Stimulated activated CD4-positive, alpha-beta T cell treated with anti-CD3 and anti-CD28 coated beads, TNF-alpha, amount 100 ng/mL, for 1 hour (primary cell): ENCODE measurements at places on chromosomes 11 and 22.
A peak's percentile ranks its signal among the peaks of the same experiment; 100 is the strongest.

- DNase-seq, result no peak
Measured at GRCh38 chr11:110802162-110802561, 89.9 kb upstream of the ARHGAP20 start.

DNA sequence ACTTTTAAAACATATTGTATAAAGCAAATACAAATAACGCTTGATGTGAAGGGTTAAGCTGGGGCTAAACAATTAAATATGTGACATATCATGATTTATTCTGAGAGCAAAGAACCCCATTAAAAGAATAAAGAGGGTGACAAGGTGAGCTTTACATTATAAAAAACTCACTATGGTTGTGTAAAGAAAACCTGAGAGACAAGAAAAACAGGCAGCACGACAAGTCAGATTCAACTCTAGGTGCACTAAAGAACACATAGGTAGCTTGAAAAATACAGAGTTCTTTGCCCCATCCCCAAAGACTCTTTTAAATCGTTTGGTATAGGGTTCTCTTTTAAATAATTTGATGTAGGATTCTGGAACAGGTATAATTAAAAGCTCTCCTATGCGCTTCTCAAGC is 63.5 kb downstream of the LUZP2 start:
- DNase-seq, result no peak

GRCh38 chr11:12888525-12889158 is 120.5 kb upstream of the RASSF10 start:
- peak; percentile 20 for DNase-seq

DNA sequence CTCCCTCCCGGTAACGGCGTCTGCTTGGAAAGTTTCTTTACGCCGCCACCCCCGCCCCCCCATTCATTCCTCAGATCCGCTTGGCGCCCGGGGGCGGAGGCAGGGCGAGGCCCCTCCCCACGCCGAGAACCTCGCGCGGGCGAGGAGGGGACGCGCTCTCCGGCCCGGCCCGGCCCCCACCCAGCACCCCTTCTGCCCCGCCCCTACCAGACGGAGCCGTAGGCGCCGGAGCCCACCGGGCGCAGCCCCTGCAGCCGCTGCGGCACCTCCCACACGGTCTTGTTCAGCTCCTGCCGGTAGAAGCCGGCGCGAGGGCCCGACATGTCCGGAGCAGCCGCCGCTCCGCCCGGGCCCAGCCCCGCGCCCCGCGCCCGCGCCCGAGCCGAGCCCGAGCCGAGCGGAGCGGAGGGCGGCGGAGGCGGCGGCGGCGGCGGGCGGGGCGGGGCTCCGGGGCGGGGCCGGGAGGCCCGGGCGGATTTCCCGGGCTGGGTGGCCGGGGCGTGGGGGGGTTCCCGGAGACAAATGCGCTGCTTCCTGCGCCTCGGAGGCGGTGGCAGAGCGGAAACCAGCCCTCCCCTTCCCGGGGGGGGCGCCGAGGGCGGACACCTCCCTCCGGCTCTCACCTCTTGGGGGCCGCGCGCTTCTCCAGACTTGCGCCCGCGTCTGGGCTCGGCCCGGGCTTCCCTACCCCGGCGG is at the start of gene MAPK11:
Gene MAPK11 (minus strand): TSS at position 411 of the 696 bp plus-strand sequence. CDS start 88 bp downstream, at position 323.
- DNase-seq, result peak; percentile 63

GRCh38 chr11:56898856-56899255 is 89.9 kb upstream of the OR5AK2 start:
- no peak for DNase-seq

DNA sequence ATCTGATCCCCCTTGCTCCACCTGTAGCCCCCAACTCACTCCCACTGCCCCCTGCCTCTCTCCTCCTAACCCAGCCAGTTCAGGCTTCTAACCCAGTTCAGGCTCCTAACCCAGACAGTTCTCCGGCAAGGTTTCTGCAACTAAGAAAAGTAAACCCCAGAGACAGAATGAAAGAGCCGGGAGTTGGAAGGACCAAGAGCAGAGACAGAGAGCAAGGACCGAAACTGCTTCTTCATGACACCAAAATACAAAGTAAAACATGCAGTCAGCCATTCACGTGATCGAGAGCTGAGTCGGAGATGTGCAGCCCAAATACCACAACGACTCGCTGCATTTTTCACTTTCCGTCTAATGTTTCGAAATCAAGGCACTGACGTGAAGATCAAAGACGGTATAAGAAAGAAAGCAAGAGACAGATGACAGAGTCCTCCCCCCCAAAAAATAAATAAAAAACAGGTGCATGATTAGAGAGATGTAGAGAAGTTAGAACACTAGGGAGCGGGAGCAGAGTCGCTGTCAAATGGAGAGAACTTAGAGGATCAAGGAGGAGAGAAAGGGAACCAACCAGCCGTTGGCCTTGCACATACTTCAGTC is 884 bp downstream of the IL10RA start:
- peak; percentile 30 for DNase-seq

GRCh38 chr11:134802116-134802515 is 390.1 kb upstream of the B3GAT1 start:
- DNase-seq, result no peak

- DNase-seq, result no peak
Measured at GRCh38 chr11:78220218-78221157, 31.8 kb downstream of the USP35 start.

- no peak for DNase-seq
Measured at GRCh38 chr11:127002669-127003259, 2.2 kb upstream of the KIRREL3 start.

- DNase-seq, result no peak
Measured at GRCh38 chr11:59894616-59895015, 16.0 kb downstream of the OOSP3 start.

DNA sequence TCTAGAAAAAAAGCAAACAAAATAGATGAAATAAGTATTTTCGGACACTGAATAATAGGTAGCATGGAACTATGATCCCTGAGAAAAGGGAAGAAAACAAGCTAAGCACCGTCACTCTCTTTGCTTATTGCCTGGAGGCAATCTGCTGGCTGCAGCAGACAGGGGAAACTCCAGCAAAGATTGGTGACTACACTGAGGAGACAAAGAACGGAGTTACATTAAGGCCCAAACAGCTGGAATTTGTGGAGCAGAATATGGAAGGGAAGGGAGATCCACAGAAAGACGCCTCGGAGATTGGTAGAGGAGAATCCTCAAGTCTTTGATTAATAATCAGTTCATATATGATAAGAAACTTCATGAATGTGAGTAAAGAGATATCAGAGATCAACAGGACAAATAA is 150.2 kb downstream of the TYR start:
- no peak for DNase-seq

- DNase-seq, result no peak
Measured at GRCh38 chr11:457111-457760, 7.2 kb downstream of the PTDSS2 start.

- no peak for DNase-seq
Measured at GRCh38 chr11:90997241-90997640, 774.4 kb upstream of the CHORDC1 start.

DNA sequence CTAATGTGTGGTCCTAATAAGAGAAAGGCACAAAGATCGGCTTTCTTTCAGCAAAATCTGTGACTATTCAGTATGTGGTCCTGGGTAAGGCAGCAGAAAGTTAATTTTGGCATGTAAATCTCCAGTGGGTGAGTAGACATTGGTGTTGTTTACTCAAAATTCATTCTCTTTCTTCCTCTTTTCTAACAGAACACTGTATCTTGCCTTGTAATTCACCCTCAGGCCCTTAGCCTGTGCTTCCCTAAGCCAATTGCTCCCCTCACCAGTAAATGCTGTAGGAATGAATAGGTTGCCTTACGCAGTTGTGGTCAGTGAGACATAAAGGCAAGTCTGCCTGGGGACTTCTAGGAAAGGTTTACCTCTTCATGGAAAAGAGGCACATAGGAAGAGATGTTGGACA is 49.9 kb upstream of the PDE3B start:
- no peak for DNase-seq

- DNase-seq, result no peak
Measured at GRCh38 chr11:43555816-43556611, 124.5 kb upstream of the HSD17B12 start.

- DNase-seq, result no peak
Measured at GRCh38 chr11:73114835-73115220, 27.3 kb downstream of the FCHSD2 start.

DNA sequence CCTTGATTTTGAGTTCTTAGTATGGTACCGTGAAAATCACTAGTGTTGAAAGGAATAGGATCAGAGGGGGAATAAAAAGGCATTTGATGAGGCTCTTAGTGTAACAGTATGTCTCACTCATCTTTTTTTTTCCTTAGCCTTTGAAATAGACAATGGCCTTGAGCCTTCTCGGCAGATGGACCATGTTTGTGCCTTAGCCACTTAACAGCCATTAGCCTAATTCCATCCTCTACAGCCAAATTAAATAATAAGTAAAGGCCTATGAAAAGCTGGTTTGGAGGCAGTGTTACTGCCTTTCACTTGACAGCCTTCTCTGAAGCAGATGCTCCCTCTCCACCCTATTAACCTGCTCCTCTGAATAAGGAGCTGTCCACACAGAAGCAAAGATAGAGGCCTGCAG is 580.7 kb downstream of the NTM start:
- no peak for DNase-seq

GRCh38 chr22:35203583-35203982 is 53.7 kb upstream of the HMGXB4 start:
- DNase-seq, result no peak

GRCh38 chr11:133840479-133840941 is 4.8 kb downstream of the SPATA19 start:
- DNase-seq, result no peak

- no peak for DNase-seq
Measured at GRCh38 chr11:23542189-23542588, 681.9 kb upstream of the CCDC179 start.

- DNase-seq, result no peak
Measured at GRCh38 chr11:62600367-62601121, 1.1 kb downstream of the MTA2 start.

GRCh38 chr22:27502327-27502726 is 299.2 kb downstream of the MN1 start:
- DNase-seq, result no peak

GRCh38 chr22:38737302-38738060 is 18.3 kb downstream of the SUN2 start:
- no peak for DNase-seq

- DNase-seq, result no peak
Measured at GRCh38 chr11:9688716-9689511, 25.0 kb downstream of the SWAP70 start.

DNA sequence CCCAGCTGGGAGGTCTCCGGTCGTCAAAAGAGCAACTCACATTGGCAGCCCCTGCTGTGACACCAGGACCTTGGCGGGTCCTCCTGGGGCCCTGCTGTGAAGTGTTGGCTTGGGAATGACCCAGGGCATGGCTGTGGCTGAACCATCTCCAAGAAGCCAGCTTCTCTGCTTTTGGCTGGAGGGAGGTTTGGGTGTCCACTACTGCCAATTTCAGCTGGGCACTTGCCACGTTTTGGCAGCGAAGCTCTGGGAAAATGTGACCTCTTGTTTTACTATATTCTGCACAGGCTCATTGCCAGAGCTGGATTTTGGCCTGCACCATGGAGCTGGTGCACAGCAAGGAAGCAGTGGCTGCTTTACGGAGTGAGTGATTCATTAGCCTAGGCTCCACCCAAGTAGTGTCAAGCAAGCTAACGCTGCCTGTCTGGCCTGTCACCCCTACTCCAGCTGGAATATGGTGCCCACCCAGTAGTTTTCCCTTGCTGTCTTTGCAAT is 24.3 kb upstream of the SMCO4 start:
- DNase-seq, result no peak

DNA sequence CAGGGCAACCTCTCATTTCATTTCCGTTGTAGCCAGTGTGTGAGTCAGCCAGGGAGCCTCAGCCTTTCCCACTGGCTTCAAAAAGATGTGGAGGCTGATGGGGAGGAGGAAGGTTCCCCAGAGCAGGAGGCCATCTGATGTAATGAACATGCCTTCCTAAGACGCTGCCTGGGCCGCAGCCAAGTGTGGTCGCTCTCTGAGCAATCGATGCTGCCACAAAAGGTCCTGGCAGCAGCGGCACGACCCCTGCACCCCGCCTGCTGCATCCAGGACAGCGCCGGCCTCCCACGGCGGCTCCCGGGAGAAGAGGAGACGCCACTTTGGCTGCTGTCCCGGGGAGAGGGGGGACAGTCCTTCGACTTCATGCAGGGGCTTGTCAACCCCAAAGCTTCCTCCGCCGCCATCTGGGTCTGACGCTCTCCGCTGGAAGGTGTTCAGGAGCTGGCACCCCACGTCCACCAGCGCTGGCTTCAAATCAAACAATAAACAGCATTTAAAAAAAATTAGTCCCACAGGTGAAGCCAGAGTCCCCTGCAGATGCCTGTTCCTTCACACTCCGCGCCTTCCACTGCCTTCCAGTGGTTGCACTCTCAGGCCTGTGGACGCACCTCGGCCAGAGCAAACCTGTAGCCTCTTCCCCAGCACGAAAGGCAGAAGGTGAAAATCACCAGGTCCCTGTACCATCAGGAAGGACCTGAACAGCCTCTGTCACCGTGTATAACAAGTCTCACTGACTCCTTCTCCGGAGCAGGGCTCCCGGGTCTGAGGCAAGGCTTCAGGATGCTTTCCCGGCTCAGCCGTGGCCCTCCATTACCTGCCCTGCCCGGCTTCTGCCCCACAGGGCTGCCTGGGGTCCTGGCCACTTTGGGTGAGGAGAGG is 930.7 kb downstream of the BRD1 start:
- no peak for DNase-seq

DNA sequence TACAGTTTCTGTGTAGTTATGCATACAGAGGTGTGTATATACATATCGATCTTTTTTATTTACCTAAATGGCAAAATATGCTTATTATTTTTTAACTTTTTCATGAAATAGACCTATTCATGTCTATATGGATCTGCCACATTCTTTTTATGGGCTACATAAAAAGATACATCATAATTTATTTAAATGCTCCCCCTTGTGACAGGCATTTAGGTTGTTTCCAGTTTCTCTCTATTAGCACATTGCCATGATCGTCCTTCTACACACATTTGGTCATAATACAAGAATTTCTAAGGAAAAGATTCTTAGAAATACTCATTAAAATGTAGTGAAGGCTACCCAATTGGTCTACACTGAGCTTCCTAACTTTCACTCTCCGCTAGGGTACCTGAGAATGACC is 1067.4 kb downstream of the OPCML start:
- no peak for DNase-seq

DNA sequence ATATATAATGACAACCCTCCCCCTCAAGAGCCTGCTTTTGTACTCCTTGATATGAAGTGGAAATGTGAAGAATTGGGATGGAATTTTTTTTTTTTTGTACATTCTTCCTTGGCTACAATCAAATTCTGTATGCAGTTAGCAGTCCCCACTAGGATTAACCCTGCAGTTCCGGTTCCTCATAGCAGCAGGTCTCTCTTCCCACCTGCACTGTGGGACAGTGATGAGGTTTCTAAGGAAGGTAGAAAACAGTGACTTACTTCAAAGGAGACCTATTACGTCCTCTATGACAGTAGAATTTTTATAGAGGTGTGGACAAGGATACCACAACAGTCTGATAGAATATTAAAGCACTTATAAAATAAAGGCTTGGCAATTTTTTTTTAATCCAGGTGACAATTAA is 46.3 kb upstream of the ALKBH3 start:
- DNase-seq, result no peak
